ENCODE measurements at places on chromosomes 12 and 14.

- no peak for DNase-seq
Measured at GRCh38 chr12:49068879-49069506, 786 bp downstream of the RHEBL1 start.

DNA sequence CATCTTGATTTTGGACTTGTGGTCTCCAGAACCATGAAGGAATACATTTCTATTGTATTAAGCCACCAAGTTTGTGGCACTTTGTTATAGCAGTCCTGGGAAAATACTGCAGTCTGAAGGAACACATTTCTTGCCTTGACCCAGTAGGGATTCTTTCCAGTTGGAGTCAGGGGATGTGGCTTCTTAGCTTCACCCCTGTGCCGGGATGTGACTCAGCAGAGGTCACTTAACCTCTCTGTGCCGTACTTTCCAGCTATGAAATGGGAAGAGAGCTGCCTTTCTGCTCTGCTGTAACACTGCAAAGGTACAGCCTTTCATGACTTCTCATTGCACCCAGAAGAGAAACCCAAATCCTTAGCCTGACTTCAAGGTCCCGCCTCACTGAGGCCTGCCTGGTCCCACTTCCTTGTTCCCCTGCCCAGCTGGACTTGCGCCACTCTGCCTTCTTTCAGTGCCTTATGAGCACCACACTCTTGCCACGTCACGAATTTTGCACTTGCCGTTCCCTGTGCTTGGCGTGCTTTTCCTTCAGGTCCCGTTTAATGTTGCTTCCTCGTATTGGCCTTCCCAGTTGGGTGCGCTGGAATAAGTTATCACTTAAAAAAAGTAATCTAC, 24.2 kb downstream of the CHST11 start:
- no peak for DNase-seq

- no peak for DNase-seq
Measured at GRCh38 chr14:23800811-23801210, 152.8 kb upstream of the DHRS4 start.

DNA sequence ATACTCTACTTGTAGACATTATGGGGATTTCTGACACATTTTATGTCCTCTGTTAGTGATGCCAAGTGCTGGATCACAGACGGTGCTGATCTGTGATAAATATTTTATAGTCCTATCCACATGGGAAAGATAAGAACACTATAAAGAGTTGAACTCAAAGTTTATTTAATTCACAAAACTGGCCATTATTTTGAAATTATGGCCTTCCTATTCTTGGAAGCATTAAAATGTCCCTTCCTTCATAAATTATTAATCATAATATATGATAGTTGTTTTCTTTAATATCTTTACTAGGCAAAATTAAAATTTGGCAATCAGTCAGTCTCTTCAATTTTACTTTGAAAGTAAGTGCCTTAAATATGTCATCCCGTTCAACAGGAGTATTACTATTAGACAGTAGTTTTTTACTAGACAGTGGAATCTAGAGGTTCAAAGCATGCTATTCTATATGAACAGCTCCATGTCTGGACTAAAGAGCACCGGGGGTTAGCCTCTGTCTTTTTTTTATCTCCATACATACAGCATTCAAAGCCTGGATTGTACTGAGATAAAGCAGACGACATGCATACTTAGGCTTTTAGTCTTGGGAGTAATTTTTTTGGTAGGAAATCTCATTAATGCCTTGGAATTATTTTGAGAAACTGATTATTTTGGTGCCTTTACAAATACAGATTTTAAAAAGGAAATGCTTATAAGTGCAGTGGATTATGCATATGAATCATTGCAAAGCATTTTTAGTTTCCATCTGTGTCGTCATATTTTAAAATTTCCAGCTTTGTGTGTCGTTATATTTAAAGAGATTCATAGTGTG, 306.1 kb upstream of the RGS6 start:
- no peak for DNase-seq

DNA sequence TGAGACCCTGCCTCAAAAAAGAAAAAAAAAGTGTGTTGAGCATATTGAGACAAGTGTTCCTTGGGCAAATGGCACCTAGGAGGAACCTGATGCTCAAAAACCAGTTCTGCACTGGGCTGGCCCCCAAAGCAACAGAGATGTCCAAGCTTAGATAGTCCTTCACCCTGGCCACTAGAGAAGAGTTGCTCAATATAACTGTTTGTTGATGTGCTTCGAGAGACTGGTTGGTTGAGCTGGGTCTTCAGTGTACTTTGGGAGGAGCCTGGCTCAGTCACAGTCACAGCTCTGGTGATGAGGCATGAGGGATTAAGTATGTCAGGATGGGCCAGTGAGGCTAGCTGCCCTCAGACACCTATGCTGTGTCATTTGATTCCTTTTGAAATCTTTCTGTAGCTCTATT, 38.0 kb downstream of the SLC2A14 start:
- no peak for DNase-seq

- no peak for DNase-seq
Measured at GRCh38 chr12:53659571-53659981, 16.3 kb downstream of the ATP5MC2 start.

- no peak for DNase-seq
Measured at GRCh38 chr14:73025544-73025943, 1.4 kb downstream of the ZFYVE1 start.

All from stimulated activated CD4-positive, alpha-beta T cell treated with anti-CD3 and anti-CD28 coated beads, Interleukin-12 subunit alpha, Interleukin-12 subunit beta, amount 100 ng/mL, for 4 hours (primary cell).